Activated T-helper 1 cell treated with anti-CD3 and anti-CD28 coated beads, Interleukin-12 subunit alpha, Interleukin-12 subunit beta, Interleukin-2, Interleukin-4 antibody, amounts not matched to agents 30 ng/mL and 10 ng/mL and 1 ng/mL, durations not matched to agents 14 hours and 24 hours and 36 hours (primary cell): ENCODE measurements at places on chromosomes 7 and 10. TPM values are rescaled to one million over a fixed set of nuclear protein-coding genes. Genes with fewer than 3 reads are reported as not detected.

- H3K27me3 ChIP-seq, result peaks cover 22% of the 10 kb centered on the region
- no peak overlapping the region for H3K27ac ChIP-seq
- no peaks in the 10 kb centered on the region for H3K4me1 ChIP-seq
- DNase-seq, result no peak
Measured at GRCh38 chr10:45282061-45282460, 33.3 kb downstream of the OR13A1 start.

DNA sequence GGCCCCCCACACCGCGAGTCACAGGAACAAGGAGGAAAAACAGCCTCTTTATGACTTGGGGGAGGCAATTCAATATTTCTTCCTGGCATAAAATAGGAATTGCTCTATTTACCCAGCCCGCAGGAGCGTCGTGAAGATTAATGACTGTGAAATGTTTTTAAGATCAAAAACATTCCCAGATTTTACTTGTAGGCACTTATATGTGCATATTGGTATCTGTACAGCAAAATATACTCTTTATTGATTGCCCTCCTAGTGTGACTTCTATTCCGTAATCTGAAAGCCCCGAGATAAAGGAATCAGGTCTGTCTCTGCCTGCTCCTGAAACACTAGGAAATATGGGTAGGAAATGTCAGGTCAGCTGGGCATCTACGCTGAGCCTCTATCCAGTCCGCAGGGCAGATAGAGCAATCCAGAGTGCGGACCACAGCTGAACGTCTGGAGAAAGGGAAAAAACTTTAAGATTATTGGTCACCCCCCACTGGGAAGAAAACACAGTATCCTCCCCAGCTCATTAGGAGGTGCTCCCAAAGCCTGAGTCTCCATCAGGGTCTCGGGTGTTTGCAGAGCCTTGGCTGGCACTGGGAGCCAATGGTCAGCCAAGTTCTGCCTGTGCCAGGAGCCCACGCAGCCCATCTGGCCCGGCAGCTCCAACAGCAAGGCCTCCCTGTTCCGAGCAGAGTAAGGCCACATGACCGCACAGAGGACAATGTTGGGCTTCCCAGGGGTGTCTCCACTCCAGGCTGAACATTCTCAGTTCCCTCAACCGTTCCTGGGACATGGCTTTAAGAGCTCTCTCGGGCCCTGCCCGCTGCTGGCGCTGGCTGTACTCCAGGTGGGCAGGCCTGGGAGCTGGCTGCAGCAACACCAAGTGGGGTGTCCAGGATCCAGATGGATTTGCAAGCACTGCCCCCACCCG, 7.7 kb downstream of the CTBP2 start:
- H3K36me3 ChIP-seq, result no peaks in the 10 kb centered on the region
- peaks cover 54% of the 10 kb centered on the region for H3K27me3 ChIP-seq
- H3K4me1 ChIP-seq, result no peaks in the 10 kb centered on the region
- no peak overlapping the region for H3K27ac ChIP-seq

- H3K27me3 ChIP-seq, result no peaks in the 10 kb centered on the region
- DNase-seq, result no peak
- no peaks in the 10 kb centered on the region for H3K4me1 ChIP-seq
- no peak overlapping the region for H3K27ac ChIP-seq
- H3K4me3 ChIP-seq, result no peak overlapping the region
Measured at GRCh38 chr7:46207931-46208634, 287.0 kb upstream of the IGFBP3 start.

Gene TAS2R5
- total RNA-seq, result 0.67 and 0.98 TPM in 2 replicates

Gene LLCFC1
- total RNA-seq, result not detected in 2 replicates

Gene NPTX2
- 0.08 and 0.10 TPM in 2 replicates for total RNA-seq

GRCh38 chr10:21176934-21177480, 279.9 kb upstream of the NEBL start:
- DNase-seq, result no peak
- H3K4me3 ChIP-seq, result no peak overlapping the region
- H3K36me3 ChIP-seq, result peaks cover 3% of the 10 kb centered on the region
- no peak overlapping the region for H3K27ac ChIP-seq
- no peaks in the 10 kb centered on the region for H3K4me1 ChIP-seq
